Forelimb muscle (tissue), 1 donor: ENCODE measurements at places on chromosomes 5 and 9.

GRCh38 chr9:2623288-2624050, 1.9 kb downstream of the VLDLR start:
- no peak for DNase-seq

GRCh38 chr5:75363726-75364495, 26.9 kb downstream of the HMGCR start:
- DNase-seq: no peak

DNA sequence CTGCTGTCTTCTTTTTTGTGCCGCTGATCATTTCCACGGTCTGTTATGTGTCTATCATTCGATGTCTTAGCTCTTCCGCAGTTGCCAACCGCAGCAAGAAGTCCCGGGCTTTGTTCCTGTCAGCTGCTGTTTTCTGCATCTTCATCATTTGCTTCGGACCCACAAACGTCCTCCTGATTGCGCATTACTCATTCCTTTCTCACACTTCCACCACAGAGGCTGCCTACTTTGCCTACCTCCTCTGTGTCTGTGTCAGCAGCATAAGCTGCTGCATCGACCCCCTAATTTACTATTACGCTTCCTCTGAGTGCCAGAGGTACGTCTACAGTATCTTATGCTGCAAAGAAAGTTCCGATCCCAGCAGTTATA, 17.1 kb downstream of the F2R start:
- DNase-seq: no peak

DNA sequence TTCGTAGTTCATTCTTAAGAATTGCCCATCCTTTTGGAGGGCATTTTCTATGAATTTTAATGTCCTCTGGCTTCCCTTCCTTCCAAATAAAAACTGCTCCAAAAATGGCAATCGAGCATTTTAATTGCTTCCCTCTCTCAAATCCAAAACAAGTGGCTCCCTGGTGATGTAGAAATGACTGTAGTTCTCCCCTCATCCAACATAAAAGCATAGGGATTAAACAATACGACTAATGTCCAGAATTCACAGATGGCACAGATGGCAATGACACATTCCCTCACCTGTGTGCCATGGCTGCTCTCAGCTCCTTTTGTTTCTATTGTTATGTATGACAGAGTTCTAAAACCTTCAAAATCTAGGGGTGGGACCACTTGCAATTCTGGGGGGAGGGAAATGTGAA, 417.3 kb downstream of the RAB3C start:
- no peak for DNase-seq

- no peak for DNase-seq
Observed at GRCh38 chr9:109181284-109181683, 14.2 kb upstream of the FRRS1L start.

DNA sequence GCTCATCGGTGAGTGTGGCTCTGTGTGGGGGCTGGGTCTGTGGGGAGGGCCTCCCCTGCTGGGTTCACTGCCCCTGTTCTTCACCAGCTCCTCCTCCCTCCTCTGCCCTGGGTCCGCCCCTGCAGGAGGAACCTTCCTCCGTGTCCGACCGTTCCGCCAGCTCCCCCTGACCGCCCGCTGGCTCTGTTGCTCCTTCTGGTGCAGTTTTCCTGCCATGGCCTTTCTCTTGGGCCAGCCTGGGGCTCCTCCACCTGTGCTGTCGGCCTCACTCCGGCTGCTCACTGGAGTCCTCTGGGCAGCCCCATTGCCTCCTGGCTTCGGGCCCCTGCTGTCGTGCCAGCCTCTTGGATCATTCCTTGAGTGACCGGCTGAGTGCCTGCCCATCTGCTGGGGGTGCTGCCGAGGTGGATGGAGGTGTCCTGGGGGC, 12.3 kb downstream of the RNU6ATAC start:
- DNase-seq: no peak

DNA sequence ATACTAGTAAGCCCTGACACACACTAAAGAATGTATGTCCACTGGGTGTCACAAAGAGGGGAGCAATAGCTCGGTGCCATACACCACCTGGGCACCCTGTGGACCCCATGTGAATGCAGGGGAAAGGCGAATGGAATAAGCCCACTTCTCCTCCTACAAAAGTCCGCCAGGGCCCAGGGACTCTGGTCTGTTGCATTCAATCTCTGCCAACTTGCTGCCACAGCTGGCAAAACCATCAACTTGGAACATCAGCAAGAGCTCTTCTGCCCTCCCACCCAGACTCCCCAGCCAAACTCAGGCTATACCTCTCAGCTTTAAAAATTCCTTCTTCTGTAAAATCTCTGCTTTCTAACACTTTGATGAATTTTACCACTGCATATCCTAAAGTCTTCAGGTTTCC, 54.5 kb downstream of the PFDN1 start:
- no peak for DNase-seq

GRCh38 chr9:90064248-90064647, 459.4 kb downstream of the GADD45G start:
- no peak for DNase-seq

- DNase-seq: no peak
Observed at GRCh38 chr9:93820667-93821306, 134.4 kb downstream of the BARX1 start.

- no peak for DNase-seq
Observed at GRCh38 chr5:14004598-14005394, 60.3 kb upstream of the DNAH5 start.

DNA sequence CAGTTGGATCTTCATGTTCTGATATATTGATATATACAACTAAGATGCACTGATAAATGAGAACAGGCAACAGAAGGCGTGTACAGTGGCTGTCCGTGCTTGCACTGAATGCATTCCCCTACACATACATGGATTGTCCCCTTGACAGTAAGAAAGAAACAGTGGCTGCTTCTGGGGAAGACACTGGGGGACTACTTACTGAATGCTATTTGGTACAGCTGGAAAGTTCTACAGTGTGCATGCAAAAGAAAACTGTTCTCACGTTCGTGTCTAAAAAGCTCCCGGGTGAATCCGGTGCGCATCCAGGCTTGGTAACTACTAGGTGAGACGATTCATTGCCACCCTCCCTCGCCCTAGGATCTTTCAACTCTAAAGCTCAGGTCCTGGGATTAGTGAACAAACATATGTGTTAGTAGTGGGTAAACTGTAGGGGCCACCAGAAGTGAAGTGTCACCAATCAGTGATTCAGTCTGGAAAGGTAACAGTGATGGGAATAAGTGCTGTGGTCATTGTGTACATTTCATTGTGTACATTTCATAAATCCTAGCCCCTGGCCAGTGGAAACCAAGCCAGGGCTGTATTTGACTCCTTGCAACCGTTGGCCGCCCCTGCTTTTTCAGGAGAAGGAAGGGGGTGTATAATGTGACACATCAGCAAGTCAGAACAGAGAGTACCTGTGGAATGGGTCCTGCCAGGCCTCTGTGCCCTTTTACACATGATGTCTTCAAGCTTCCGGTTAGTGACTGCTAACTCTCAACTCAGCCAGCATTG, 46.3 kb upstream of the BOD1 start:
- DNase-seq: no peak
